ENCODE measurements at places on chromosomes 5 and 9.

DNA sequence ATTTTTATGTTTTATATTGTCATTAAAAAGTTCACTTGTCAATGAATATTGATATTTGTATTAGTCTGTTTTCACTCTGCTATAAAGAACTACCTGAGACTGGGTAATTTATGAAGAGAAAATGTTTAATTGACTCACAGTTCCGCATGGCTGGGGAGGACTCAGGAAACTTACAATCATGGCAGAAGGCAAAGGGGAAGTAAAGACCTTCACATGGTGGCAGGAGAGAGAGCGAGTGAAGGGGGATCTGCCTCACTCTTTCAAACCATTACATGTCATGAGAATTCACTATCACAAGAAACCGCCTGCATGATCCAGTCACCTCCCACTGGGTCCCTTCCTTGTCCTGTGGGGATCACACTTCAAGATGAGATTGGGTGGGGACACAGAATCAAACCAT is 27.4 kb downstream of the SRD5A1 start:
- no peak for DNase-seq

- DNase-seq = no peak
These were observed 428.4 kb upstream of the MPDZ start for GRCh38 chr9:13707612-13708576.

DNA sequence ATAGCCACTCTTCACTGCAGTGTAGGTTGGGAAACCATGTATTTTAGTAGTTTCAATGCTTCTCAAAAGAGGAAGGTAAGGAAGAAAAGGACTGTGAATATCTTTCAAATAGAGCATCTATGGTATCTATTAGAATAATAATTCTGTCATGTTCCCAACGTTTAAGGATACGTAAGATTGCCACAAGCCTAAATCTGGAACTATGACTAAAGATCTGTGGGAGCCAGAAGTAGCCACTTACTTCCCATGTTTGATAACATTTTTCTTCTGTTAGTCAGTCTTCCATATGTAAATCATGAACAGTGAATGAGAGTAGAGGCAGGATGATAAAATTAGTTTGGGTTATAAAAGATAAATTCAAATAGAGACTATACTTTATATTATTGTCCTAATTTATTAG is 16.3 kb upstream of the MROH2B start:
- DNase-seq = no peak

- DNase-seq = no peak
These were observed 301.4 kb upstream of the DAP start for GRCh38 chr5:11062397-11062796.

- DNase-seq = no peak
These were observed 432.6 kb downstream of the CDH18 start for GRCh38 chr5:19555436-19555835.

- no peak for DNase-seq
These were observed 8.5 kb downstream of the DMXL1 start for GRCh38 chr5:119079318-119079921.

GRCh38 chr9:121732886-121733285 is 81.5 kb downstream of the DAB2IP start:
- no peak for DNase-seq

DNA sequence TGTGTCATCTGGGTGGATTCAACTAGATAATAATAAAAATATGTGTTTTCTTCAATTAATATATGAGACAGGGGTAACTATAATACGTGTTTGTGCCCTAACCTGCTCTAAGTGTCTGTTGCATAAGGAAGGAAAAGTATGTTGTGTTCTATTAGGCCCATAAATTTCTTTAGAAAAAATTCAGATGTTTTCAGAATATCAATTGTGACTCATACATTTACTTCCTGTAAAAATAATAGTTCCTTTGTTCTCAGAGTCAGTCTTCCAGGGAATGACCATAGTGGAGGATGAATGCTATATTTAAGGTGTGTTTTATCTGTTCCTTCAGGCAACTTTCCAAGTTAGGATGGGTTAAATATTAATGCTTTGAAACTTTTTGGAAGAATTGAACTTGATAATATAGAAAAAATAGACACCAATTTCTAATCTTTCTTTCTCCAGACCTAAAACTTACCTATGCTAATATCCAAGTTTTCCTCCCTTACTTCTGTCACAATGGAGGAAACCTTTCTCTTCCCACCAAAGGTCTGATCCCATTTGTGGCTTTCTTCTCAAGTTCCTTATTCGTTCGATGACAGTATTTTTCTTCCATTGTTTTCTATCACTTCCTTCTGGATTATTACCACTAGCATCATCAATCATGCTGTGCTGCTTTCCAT is 49.9 kb downstream of the ISL1 start:
- DNase-seq = no peak

DNA sequence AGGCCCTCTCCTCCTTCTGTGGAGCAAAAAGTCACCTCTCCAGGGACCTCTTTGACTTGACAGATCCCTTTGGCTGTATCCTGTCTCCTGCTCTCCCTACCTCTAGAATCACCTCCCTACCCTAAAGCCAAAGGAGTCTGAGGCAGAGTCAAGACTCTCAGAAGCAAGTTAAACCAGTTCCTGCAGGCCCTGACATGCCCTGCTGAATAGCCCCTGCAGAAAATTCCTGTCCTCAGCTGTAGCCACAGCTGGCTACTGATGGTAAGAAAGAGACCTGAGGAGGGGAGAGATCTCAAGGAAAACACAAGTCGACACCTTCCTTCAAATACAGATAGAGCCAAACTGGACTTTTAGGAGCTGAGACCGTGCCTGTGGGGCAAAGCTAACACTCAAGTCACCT is 23.7 kb upstream of the UBAP2 start:
- no peak for DNase-seq

DNA sequence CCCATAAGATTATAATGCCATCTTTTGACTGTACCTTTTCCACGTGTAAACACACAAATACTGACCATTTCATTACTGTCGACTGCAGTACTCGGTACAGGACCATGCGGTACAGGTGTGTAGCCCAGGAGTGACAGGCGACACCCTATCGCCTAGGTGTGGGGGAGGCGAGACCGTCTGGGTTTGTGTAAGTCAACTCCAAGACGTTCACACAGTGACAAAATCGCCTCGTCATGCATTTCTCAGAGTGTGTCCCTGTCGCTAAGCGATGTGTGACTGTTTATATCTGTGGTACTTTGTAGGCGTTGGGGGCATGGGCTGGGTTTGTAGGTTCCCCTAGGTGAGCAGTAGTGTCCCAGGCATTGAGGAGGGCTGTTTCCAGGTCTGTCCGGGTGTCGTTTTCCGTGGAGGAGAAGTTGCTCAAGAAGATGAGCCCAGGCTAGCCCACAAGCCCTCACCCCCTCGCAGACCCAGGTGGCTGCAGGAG is 20.3 kb downstream of the NEK6 start:
- no peak for DNase-seq

- DNase-seq = no peak
These were observed 56.7 kb upstream of the SLC44A1 start for GRCh38 chr9:105187781-105188180.

DNA sequence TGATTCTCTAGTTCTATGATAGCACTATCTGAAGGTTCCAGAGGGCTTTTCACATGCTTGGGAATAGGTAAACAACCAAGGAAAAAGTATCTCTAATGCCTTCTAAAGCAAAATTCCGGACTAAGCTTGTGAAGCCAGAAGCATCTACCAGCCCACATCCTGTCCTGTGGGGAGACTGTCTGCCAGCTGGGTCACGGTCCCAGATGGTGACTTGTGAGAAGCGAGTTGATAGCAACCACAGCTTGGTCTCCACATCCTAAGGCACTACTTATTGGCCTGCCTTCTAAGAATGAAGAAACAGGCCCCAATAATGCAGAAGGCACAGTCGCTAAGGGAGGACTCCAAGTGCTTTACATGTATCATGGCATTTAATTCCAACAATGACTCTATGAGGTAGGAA is 184.1 kb upstream of the ADRA1B start:
- DNase-seq = no peak

DNA sequence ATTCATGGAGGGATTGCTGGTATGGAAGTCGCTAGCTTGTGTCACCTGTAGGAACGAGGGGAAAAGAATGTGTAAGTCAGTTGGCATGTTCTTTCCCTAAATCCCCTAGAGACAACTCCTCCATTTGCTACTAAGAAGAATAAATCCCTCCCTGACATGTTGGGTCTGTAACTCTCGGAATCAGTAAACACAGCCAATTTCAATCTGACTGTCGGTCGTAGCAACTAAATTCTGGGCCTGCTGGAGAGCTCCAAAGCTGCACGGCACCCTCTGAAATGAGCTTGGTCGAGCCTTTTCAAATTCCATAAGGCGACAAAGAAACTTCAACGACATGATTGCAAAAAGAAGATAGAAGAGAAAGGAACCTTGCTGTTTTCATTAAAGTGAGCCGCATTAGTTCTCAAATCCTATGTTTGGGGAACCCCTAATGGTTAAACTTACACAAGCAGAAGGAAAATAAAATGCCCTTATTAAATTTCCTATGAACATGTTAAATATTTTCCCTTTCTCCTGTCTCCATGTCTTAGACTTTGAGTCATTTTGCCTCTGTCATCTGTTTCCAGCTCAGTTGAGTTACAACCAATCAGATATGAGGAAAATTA is 735.8 kb upstream of the WWC1 start:
- no peak for DNase-seq

GRCh38 chr9:13607481-13608441 is 328.3 kb upstream of the MPDZ start:
- DNase-seq = no peak

- no peak for DNase-seq
These were observed 855.2 kb downstream of the MAT2B start for GRCh38 chr5:164360589-164360988.

- DNase-seq = no peak
These were observed 107.3 kb downstream of the ADAMTS2 start for GRCh38 chr5:179237770-179238627.

GRCh38 chr5:55920784-55921183 is 69.6 kb downstream of the IL31RA start:
- no peak for DNase-seq

GRCh38 chr5:137521246-137521645 is 22.1 kb upstream of the SPOCK1 start:
- no peak for DNase-seq

- no peak for DNase-seq
These were observed 321.9 kb upstream of the ACTBL2 start for GRCh38 chr5:57804505-57804904.
